ENCODE measurements at places on chromosomes 16 and 17.

DNA sequence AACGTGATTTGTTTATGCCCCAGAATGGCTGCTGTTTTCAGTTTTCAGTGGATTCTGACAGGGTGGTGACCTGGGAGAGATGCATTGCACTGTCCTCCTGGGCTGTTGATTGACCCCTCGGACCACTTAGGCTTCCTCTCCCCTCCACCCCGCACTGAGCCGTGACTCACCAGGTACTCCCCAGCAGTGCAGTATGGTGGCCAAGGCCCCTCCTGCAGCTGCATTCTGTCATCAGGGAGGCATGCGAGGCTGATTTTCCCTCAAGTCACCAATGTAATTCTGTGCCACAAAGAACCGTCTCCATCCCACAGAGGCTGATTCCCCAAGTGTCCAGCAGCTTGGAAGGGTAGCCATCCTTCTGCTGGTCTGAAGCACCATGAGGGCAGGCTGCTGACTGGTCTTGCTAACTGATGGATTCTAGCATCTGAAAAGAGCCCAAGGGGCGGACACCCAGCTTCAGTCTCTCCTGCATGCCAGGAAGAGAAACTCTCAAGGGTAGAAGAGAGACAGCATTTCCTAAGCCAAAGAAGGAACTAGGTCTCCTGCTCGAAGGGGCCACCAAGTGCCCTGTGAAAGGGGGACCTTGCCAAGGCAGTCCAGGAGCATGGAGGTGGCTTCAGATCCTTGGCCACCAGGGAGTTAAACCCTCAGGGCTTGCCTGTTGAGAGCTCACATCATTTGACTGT lies 148.1 kb downstream of the SOCS1 start:
- DNase-seq: no peak

- DNase-seq: no peak
Observed at GRCh38 chr17:9181640-9182039, 160.3 kb downstream of the NTN1 start.

DNA sequence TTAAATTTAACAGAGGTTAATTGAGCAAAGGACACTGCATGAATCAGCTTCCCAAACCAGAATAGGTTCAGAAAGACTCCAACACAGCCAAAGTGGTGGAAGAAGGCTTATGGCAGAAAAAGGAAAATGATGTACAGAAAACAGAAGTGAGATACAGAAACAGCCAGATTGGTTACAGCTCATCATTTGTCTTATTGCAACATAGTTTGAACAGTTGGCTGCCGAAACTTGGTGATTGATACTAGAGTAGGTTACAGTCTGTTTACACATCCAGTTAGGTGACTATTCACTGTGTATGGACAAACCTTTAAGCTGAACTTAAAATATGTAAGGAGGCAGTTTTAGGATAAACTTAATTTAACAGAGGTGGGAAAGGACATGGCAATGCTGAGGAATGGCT lies 18.3 kb downstream of the TMEM100 start:
- no peak for DNase-seq

DNA sequence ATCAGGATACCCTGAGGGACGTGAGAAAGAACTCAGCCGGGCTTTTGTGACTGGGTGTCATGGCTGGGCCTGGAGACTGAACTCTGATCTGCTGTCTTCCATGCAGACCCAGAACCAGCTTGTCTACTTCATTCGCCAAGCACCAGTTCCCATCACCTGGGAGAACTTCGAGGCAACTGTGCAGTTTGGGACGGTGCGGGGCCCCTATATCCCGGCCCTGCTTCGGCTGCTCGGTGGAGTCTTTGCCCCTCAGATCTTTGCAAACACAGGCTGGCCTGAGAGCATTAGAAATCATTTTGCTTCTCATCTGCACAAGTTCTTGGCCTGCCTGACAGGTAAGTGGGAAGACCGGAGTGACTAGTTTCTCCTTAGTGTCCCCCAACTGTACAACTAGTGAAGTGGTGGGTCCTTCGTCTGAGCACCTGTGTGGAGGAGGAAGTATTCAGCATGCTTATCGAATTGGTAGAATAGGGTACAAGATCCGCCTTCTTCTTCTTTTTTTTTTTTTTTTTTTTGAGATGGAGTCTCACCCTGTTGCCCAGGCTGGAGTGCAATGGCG lies 15.5 kb downstream of the DNAH2 start:
- no peak for DNase-seq

DNA sequence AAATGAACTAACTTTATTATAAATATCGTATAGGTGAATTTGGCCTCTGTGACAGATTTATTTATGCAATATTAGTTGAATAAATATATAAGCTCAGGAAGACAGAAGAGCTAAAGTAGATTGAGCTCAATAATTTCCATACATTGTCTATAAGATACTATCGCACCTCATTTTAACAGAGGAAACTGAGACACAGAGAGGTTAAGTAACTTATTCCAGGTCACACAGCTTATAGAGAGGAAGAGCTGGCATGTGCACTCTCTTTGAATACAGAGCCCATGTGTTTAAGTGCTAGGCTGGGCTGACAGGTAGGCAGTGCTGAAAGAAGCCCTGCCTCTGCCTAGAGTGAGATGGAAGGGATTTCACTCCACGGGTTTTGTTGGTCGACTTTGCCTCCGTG lies 48.4 kb downstream of the VAT1L start:
- DNase-seq: no peak

DNA sequence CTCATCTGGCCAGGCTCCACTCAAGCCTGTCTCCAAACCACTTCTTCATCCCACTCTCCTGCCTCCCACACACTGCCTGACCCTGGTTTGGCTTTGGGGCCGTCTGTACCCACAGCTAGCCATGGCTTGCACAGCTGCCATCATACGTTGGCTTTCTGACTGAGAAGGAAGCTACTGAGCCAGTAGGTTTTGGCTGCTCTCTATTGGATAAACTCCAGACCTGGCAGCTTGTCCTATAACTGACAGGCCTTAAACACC lies 3.9 kb downstream of the MIF4GD start:
- no peak for DNase-seq

- no peak for DNase-seq
Observed at GRCh38 chr17:39156491-39156890, 5.1 kb upstream of the PLXDC1 start.

- no peak for DNase-seq
Observed at GRCh38 chr17:81116704-81117103, 48.6 kb upstream of the PVALEF start.

- no peak for DNase-seq
Observed at GRCh38 chr16:24018485-24018884, 182.7 kb downstream of the PRKCB start.

Data from hypothalamus (tissue), 51 donors.